ENCODE measurements at places on chromosomes 5 and 9. TPM values are rescaled to one million over a fixed set of nuclear protein-coding genes. Genes with fewer than 3 reads are reported as not detected.

Gene LCN1
- 0.81 TPM for total RNA-seq

Gene TLR4
- total RNA-seq = 37.2 TPM

Gene PCDHA1
- total RNA-seq = not detected

Gene MEGF9
- 21.5 TPM for total RNA-seq

DNA sequence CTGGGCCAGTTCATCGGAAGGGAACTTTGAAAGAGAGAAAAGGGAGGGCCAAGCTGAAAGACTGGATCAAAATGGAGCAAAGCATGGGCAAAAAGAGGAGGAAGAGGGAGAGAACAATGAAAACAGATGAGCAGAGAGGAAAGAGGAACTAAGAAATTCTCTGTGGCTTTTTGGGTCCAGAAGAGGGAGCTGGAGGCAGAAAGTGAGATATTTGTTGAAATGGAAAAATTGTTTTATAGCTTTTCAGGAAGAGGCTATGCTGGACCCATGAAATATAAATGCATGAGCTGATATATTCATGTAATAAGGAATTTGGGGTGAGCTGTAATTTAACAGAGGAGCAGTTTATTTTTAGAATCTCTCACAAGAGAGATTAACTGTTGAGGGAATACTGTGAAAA, 457.3 kb downstream of the DMAC1 start:
- no peak overlapping the region for H3K4me3 ChIP-seq
- no peak overlapping the region for H3K27ac ChIP-seq
- H3K27me3 ChIP-seq = no peaks in the 10 kb centered on the region
- H3K36me3 ChIP-seq = no peaks in the 10 kb centered on the region
- DNase-seq = no peak
- no peaks in the 10 kb centered on the region for H3K4me1 ChIP-seq

- no peaks in the 10 kb centered on the region for H3K27me3 ChIP-seq
- no peak overlapping the region for H3K27ac ChIP-seq
- H3K36me3 ChIP-seq = no peaks in the 10 kb centered on the region
- H3K4me3 ChIP-seq = no peak overlapping the region
- DNase-seq = no peak
- H3K4me1 ChIP-seq = peaks cover 2% of the 10 kb centered on the region
Measured at GRCh38 chr9:112605518-112605917, 112.4 kb downstream of the INIP start.

DNA sequence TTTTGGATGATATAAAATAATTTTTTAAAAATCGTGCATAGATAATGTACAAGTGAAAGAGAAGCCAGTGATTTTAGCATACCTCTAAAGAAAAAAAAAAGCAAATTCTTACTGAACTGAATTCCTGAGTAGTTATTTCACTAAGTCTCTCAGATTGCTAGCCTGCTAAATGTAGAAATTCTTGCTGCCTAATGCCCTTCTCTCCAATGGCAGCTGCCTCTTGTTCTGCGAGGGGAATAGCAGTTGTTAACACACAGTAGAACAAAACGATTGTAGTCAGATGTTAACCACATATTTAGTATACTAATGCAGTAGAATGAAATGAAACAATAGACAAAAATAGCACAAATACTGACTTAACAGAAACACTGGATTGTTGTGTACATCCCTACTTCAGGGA, 26.8 kb downstream of the SMAD5 start:
- peaks cover 2% of the 10 kb centered on the region for H3K36me3 ChIP-seq
- DNase-seq = no peak
- no peaks in the 10 kb centered on the region for H3K27me3 ChIP-seq
- no peak overlapping the region for H3K4me3 ChIP-seq

DNA sequence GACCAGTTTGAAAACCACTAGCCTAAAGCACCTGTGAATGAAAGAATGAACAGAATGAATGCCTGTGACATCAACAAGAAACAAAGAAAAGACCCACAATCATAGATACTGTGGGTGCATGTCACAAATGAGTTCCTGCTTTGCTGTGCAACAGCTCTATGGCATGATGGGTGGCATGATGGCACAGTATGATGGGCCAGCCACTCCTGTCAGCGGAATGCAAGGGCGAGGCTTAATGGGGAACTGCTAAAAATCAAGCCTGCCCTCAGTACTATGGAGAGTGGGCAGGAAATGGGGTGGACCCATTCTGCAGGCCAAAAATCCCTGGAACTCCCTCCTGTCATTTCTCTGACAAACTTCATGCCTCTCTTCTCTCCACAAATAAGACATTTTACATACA, 89.0 kb downstream of the DCP2 start:
- no peak overlapping the region for H3K4me3 ChIP-seq
- H3K36me3 ChIP-seq = peaks cover 2% of the 10 kb centered on the region
- no peak for DNase-seq
- no peak overlapping the region for H3K27ac ChIP-seq
- H3K4me1 ChIP-seq = no peaks in the 10 kb centered on the region

- no peaks in the 10 kb centered on the region for H3K27me3 ChIP-seq
- no peak overlapping the region for H3K4me3 ChIP-seq
- H3K4me1 ChIP-seq = no peaks in the 10 kb centered on the region
Measured at GRCh38 chr5:73365301-73365853, 83.2 kb downstream of the FOXD1 start.
